ENCODE measurements at places on chromosomes 5 and 9.

DNA sequence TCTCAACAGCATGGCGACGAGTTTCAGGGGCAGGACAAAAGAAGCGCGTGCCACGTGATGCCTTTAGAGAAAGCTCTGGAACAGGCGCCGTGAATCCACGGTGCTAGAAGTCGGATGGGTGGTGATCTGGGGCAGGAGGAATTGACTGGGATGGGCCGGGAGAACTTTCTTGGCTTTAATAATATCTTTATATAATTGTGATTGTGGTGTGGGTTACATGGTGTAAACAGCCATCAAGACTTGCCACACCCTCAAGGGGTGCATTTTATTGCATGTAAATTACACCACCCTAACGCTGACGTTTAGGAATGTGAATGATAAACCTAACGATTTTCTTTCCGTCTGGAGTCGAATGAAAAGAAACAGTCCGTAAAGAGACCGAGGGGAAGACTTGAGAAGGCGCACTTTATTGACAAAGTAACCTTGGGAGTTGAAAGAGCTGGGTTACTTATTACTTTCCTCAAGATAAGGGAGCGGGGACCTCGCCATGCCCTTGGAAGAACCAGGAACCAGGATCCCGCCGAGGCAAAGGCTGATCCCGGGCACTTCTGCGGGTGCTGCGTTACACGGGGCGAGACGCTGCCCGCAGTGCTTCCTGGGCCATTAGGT, 8.5 kb downstream of the NRARP start:
- no peak for DNase-seq

DNA sequence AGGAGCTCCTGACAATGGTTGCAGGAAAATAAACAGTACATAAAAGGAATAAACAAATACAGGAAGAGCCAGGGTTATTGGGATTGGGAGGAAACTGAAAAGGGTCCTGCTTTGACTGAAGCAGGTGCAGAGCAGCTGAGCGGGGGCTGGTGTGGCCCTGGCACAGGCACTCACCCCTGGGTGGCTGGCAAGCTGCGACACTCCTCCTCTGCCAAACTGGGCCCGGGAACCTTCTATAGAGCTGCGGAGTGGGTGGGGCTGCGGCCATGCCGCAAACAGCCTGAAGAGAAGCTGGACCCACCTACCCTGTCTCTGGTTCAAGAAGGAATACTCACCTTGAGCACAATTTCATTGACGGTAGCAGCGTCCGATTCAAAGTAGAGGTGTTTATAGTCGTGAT, 182.5 kb downstream of the GAPVD1 start:
- no peak for DNase-seq

- DNase-seq = no peak
These were observed at the start of gene GPR151 for GRCh38 chr5:146516151-146516475. Gene GPR151 (minus strand): TSS chr5:146516190. CDS start chr5:146516113, 77 bp downstream.

DNA sequence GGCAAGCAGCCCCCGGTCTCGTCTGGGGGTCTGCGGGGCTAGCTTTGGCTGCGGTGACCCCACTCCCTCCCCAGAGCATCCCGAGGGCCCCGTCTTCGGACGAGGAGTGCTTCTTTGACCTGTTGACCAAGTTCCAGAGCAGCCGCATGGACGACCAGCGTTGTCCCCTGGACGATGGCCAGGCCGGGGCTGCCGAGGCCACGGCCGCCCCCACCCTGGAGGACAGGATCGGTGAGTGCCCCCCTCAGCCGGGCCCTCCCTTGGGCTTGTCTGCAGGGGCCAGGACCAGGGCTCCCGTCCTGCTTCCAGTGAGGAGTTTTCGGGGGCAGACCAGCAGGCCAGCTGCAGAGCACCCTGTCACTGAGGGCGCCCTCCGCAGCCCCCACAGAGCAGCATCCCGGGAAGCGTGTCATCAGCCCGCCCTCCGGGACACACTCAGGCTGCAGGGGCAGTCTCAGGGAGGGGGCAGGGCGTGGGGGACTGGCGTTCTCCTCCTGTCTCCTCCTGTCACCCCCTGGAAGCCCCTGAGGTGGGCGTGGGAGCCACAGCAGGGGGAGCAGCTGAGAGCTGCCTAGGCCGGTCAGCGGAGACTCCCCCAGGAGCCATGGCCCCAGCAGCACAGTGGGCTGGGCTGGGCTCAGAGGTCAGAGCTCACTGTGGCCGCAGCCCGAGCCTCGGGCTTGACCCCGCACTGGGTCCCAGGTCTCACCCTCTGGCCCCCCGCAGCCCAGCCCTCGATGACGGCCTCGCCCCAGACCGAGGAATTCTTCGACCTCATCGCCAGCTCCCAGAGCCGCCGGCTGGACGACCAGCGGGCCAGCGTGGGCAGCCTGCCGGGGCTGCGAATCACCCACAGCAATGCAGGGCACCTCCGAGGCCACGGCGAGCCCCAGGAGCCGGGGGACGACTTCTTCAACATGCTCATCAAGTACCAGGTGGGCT, 7.7 kb downstream of the DNLZ start:
- DNase-seq = no peak

GRCh38 chr5:59317774-59318205, 575.7 kb downstream of the PDE4D start:
- no peak for DNase-seq

- no peak for DNase-seq
These were observed 276.4 kb downstream of the NR2F1-AS1 start for GRCh38 chr5:93304456-93305250.

- DNase-seq = peak; percentile 33
These were observed 219.0 kb downstream of the MLLT3 start for GRCh38 chr9:20403346-20403745.

DNA sequence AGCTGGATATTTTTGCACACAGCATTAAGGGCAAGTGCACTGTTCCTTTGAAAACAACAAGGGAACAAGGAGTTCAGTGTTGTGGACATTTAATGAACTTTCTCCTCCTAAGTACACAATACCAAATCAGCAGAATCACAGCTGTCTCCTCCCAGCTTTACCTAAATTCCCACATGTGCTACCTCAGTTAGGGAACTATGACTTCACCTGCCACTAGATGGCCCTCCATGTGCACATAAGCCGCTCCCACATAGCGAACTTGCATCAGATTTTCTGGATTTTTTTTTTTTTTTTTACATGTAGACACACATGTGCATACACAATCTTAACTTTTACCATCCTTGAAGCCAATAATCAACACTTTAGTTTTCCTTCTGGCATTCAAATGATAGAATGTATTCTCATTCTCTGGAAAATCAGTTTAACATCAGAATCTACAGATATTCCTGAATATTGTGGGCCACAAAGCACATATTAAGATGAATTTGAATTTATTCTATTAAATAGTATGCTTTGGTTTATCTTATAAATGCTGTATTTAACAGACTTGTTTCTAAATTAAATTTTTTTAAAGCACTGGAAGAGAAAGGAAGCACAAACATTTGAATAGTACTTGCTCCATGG, 123.6 kb downstream of the PALM2AKAP2 start:
- peak; percentile 65 for DNase-seq

DNA sequence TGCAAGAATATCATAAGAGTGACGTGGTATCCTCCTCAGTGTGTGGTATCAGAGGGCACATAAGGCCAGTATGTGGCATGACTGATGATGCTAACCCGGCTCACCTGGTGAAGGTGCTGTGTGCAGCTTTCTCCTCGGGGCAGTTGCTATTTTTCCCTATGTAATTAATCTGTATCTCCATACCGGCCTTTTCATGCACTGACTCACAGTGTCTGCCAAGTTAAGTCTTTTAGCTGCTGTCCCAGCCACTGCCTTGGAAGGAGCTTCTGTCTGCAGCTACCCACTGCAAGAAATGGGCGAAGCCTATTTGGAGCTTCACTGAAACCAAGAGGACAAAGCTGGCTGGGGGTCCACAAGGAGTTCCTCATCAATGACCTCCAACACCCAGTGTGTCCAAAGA, 46.0 kb downstream of the NXNL2 start:
- DNase-seq = no peak

GRCh38 chr9:18707489-18708205, 233.7 kb downstream of the ADAMTSL1 start:
- no peak for DNase-seq

GRCh38 chr9:110443146-110443865, 105.6 kb upstream of the TXNDC8 start:
- no peak for DNase-seq

GRCh38 chr9:5869315-5870019, 21.2 kb upstream of the MLANA start:
- DNase-seq = peak; percentile 11

DNA sequence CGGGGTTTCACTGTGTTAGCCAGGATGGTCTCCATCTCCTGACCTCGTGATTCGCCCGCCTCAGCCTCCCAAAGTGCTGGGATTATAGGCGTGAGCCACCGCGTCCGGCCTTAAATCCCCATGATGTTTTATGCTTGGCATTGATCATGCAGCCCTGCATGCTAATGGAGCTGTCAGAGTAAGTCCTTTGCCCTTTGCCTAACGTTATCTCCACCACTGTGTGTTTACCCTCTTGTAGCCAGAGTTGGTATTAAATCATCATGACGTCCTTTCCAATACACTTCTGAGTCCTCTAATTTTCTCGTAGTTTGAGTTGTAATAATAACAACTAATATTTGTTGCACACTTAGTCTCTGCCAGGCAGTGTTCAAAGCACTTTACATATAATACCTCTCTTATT, 57.2 kb upstream of the ZFAND5 start:
- no peak for DNase-seq

GRCh38 chr5:171700318-171700912, 85.2 kb upstream of the SMIM23 start:
- DNase-seq = no peak

- peak; percentile 29 for DNase-seq
These were observed 217.5 kb upstream of the OTULINL start for GRCh38 chr5:14364096-14364495.

DNA sequence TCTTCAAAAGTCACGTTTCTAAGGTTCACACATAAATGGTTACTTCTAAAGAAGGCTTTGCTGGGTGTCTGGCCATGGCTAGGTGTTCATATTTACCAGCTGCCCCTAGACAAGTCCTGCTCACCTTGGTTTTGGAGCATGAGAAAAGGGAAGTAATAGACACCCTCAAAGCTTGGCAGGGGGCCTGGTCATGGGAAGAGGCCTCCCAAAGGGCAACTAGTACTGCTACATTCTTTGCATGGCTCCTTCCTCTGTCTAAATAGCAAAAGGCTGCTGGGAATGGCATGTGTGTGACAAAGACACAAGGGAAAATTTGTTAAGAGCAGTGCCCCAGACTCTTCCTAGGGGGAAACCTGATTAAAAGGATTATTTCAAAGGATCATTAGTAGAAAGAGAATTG, 93.4 kb downstream of the NRG2 start:
- no peak for DNase-seq

All from CD4-positive, alpha-beta T cell treated with Interleukin-4 for 4 hours (primary cell).